ENCODE measurements at places on chromosomes 1 and 21. TPM values are rescaled to one million over a fixed set of nuclear protein-coding genes. Genes with fewer than 3 reads are reported as not detected.

- no peak overlapping the region for H3K4me3 ChIP-seq
- peak overlapping the region; percentile 67 for H3K27ac ChIP-seq
- no peak for DNase-seq
- H3K4me1 ChIP-seq, result peaks cover 83% of the 10 kb centered on the region
- H3K36me3 ChIP-seq, result peaks cover 4% of the 10 kb centered on the region
- no peaks in the 10 kb centered on the region for H3K27me3 ChIP-seq
These were observed 75.4 kb downstream of the APP start for GRCh38 chr21:26095131-26095530.

DNA sequence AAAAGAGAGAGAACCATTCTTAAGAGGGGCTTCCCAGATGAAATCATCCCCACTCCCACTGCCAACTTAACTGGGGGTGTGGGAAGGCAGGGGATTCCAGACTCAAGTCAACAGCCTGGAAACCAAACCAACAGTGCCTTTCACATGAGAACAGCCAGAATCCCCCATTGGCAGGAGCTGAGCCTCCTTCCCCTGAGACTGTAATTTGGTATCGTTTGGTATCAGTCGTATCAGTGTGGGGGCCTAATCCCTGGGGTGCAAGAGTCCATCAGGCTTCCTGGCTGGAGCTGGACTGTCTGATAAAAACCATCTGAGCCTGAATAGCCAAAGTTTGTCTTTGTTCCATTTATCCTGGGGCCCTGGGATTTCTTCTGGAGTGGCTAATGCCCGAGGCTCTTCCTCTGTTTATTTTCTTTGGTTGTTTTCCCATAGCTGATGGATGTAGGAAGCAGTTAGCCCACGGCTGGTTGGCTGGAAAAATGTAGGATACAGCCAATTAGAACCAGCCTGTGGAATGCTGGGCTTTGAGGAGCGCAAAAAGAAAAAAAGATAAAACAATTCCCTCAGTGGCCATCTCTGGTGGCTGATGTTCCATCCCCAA, 84.6 kb downstream of the LAMC2 start:
- no peaks in the 10 kb centered on the region for H3K36me3 ChIP-seq
- no peaks in the 10 kb centered on the region for H3K27me3 ChIP-seq
- DNase-seq, result no peak
- H3K27ac ChIP-seq, result no peak overlapping the region

DNA sequence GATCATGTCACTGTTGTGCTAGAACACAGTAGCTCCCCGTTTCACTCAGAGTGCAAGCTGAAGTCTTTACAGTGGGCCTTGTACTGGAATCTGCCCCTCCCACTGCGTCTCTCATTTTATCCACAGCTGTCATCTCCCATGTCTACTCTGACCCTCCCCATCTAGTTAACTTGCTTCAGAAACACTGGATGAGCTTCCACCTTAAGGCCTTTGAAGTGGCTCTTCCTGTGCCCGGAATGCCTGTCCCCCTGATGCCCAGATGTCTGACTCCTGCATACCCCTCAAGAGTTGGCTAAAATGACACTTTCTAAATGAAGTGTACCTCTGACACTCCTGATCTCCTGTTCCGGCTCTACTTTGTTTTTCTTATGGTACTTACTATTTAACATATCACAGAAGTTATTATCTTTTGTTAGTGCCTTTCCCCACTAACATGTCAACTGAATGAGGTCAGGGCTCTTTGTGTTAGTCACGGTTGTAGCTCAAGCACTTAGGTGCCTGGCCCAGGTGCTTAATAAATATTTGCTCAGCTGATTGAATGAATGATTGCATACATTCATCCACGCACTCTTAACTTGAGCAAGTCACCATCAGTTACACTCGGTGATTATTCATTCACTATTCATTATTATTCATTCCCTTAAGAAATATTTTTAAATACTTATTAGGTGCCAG, 13.3 kb downstream of the ARV1 start:
- DNase-seq, result no peak
- H3K27ac ChIP-seq, result no peak overlapping the region
- no peak overlapping the region for H3K4me3 ChIP-seq
- H3K36me3 ChIP-seq, result peaks cover 3% of the 10 kb centered on the region

- H3K27me3 ChIP-seq, result peaks cover 6% of the 10 kb centered on the region
- DNase-seq, result peak; percentile 89
- peaks cover 21% of the 10 kb centered on the region for H3K4me1 ChIP-seq
- H3K4me3 ChIP-seq, result no peak overlapping the region
- H3K36me3 ChIP-seq, result no peaks in the 10 kb centered on the region
- no peak overlapping the region for H3K27ac ChIP-seq
These were observed 16.1 kb upstream of the LRRC8D start for GRCh38 chr1:89804642-89805237.

DNA sequence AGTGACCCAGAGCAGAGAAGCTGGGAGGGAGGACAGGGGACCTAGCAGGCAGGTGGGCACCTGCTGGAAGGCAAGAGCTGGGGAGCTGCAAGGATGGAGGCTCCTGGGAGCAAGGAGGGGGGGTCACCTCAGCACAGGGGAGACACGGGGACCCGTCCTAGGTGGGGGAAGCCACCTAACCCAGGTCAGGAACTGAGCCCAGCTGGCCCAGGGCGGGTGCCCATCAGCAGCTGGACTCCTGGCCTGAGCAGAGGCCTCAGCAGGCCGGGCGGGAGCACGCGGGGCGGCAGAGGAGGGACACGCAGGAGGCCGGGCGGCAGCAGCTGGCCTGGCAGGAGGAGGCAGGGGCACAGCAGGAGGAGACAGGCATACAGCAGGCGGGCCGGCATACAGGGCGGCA, 949 bp downstream of the KRTAP10-1 start:
- H3K27me3 ChIP-seq, result no peaks in the 10 kb centered on the region
- H3K4me1 ChIP-seq, result 0 out of 2 replicates have a peak, but pooled peaks cover 6% of the 10 kb centered on the region
- H3K4me3 ChIP-seq, result no peak overlapping the region
- H3K27ac ChIP-seq, result no peak overlapping the region
- DNase-seq, result no peak
- H3K36me3 ChIP-seq, result 0 out of 2 replicates have a peak, but pooled peaks cover 2% of the 10 kb centered on the region

DNA sequence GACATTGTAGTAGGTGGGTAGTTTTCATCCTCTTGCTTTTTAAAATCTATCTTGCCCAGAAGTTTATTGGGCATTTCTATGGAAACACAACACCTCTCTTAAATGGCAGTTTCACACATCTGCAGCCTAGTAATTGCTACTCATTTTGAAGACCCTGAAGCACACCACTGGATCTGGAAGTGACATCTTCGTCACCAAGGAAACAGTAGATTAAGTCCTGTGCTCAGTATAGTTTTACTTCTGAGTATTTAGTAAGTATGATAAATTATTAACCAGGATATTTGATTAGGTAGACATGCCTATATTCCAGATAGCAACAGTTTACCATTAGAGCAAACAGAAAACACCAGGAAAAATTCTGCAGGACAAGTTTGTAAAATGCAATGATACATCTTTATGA, 48.7 kb downstream of the UCK2 start:
- no peak overlapping the region for H3K4me3 ChIP-seq
- peaks cover 60% of the 10 kb centered on the region for H3K36me3 ChIP-seq
- H3K27me3 ChIP-seq, result no peaks in the 10 kb centered on the region
- DNase-seq, result no peak

GRCh38 chr1:66243548-66244130, 290.3 kb upstream of the SGIP1 start:
- H3K36me3 ChIP-seq, result no peaks in the 10 kb centered on the region
- no peaks in the 10 kb centered on the region for H3K27me3 ChIP-seq
- DNase-seq, result no peak
- no peak overlapping the region for H3K4me3 ChIP-seq
- no peak overlapping the region for H3K27ac ChIP-seq
- H3K4me1 ChIP-seq, result peaks cover 3% of the 10 kb centered on the region

DNA sequence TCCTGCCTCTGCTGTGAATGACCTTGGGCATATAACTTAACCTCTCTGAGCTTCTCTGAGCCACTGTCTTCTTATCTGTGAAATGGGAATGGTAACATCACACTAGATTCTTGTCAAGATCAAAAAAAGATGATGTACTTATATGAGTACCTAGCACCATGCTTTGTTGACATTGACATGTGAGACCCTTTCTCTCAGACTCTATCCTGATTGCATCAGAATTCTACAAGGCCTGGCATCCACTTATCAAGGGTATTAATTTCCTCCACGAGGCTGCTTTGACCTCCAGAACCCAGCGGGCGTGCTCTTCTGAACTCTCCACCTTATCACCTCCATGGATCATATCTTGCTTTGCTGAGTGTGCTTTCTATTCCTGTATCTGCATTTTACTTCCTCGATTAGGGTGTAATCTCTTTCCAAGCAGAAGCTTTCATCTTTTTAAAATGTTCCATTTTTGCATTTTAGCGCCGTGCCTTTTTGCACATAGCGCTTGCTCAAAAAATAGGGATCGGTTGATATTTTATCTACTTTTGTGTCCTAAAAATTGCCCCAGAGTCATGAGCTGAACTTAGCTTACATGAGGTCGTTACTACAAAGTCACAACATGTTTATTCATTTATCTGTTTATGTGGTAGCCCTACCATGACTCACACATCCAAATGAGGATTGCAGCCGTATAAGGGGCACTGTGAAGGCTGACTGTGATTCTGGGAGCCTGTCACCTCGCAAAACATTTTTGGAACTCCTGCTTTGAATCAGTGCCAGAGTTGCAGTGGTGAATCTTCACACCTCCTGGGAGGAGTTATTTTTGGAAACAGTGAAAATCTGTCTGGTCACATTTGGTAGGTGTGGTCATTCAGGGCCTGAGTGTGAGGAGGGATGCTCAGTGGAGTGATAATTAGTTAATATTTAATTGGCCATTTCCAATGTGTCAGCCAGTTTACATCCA, 63.2 kb downstream of the IER5 start:
- H3K4me1 ChIP-seq, result peaks cover 20% of the 10 kb centered on the region
- DNase-seq, result no peak
- H3K36me3 ChIP-seq, result peaks cover 3% of the 10 kb centered on the region
- no peak overlapping the region for H3K4me3 ChIP-seq
- H3K27me3 ChIP-seq, result no peaks in the 10 kb centered on the region

- H3K27me3 ChIP-seq, result no peaks in the 10 kb centered on the region
- H3K4me3 ChIP-seq, result no peak overlapping the region
- no peaks in the 10 kb centered on the region for H3K36me3 ChIP-seq
- DNase-seq, result no peak
- H3K4me1 ChIP-seq, result no peaks in the 10 kb centered on the region
These were observed 25.4 kb downstream of the CHD5 start for GRCh38 chr1:6154525-6155319.

GRCh38 chr1:173915596-173915995, 1.5 kb downstream of the SERPINC1 start:
- no peaks in the 10 kb centered on the region for H3K36me3 ChIP-seq
- H3K27ac ChIP-seq, result no peak overlapping the region
- DNase-seq, result no peak
- no peaks in the 10 kb centered on the region for H3K27me3 ChIP-seq
- no peaks in the 10 kb centered on the region for H3K4me1 ChIP-seq

DNA sequence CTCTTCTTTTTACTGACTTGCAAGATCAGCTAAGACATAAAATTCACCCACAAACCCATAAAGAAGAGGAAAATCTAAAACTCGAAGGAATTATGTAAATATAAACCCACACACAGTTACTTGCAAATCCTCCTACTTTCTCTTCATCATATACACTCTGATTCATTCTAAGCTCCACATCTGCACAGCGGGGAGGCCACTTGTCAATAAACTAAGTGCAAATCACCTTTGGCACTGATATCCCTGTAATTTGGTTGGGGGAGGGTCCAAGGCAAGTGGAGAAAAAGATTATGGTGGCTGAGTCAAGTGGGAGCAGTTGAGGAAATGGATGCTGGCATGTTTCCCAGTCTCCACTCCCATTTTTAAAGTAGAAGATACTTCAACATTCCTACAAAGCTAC, 596.5 kb downstream of the MATN1 start:
- no peak overlapping the region for H3K4me3 ChIP-seq
- H3K27me3 ChIP-seq, result no peaks in the 10 kb centered on the region
- no peak for DNase-seq
- peaks cover 3% of the 10 kb centered on the region for H3K4me1 ChIP-seq
- no peaks in the 10 kb centered on the region for H3K36me3 ChIP-seq
- H3K27ac ChIP-seq, result no peak overlapping the region

DNA sequence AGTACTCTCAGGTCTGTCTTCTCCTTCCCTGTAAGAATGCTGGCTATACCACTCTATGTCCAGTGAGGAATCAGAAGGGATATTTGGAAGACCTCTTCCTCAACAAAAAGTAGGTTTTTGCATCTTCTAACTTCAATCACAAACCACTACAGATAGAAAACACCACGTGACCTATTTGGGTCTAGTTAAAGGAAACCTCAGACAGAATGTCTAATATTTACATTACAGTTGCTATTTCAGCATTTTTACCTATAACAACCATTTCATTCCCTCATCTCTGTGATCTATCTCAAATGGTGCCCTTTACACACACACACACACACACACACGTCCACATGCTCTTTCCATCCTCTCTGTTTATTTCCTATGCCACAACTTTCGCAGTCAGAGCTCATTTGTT, 7.9 kb upstream of the ADORA3 start:
- H3K4me1 ChIP-seq, result peaks cover 18% of the 10 kb centered on the region
- no peak for DNase-seq
- no peak overlapping the region for H3K4me3 ChIP-seq
- no peaks in the 10 kb centered on the region for H3K36me3 ChIP-seq
- H3K27ac ChIP-seq, result no peak overlapping the region
- peaks cover 7% of the 10 kb centered on the region for H3K27me3 ChIP-seq

The ACAP3 gene
- total RNA-seq, result 42.2 TPM

The RNASEL gene
- total RNA-seq, result 0.87 TPM

The SPRR1A gene
- not detected for total RNA-seq

The ZSWIM5 gene
- total RNA-seq, result 2.2 TPM
